Stimulated activated CD4-positive, alpha-beta T cell treated with anti-CD3 and anti-CD28 coated beads, Interleukin-1b, Interleukin-23, amount 100 ng/mL, for 1 hour (primary cell): ENCODE measurements at places on chromosomes 12 and 14.

- no peak for DNase-seq
Observed at GRCh38 chr14:96925422-96925821, 128.2 kb downstream of the VRK1 start.

- no peak for DNase-seq
Observed at GRCh38 chr12:4871514-4871913, 38.2 kb upstream of the KCNA1 start.

- DNase-seq, result no peak
Observed at GRCh38 chr14:54931101-54931500, 28.5 kb upstream of the GCH1 start.

DNA sequence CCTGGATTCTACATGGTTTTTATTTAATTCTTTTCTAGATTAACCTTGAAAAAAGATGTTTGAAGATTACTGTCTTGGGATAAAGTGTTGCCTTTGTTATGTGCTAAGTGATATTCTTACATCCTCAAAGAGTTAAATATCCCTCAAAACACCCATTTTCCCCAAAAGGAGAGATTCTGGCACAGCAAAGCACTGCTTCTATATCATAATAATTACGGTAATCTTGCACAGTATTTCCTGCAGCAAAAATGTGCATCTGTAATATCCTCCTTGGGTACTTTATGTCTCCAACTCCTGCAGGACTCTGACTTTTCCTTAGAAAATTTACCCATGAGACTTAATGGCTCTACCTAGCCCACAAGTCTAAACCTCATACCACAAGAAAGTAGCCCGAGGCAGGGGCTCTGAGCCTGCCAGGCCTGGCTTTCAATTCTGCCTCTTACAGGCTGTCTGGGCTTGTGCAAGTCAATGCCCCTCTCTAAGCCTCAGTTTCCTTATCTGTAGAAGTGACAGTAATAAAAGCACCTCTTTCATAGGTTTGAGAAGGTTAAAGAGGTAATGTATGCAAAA is 45.8 kb downstream of the SVOP start:
- DNase-seq, result no peak

GRCh38 chr12:7907009-7907408 is 29.0 kb downstream of the SLC2A3 start:
- DNase-seq, result no peak

GRCh38 chr14:54730156-54730961 is 163.4 kb downstream of the SAMD4A start:
- no peak for DNase-seq

- DNase-seq, result no peak
Observed at GRCh38 chr14:53613404-53614253, 343.0 kb downstream of the BMP4 start.

DNA sequence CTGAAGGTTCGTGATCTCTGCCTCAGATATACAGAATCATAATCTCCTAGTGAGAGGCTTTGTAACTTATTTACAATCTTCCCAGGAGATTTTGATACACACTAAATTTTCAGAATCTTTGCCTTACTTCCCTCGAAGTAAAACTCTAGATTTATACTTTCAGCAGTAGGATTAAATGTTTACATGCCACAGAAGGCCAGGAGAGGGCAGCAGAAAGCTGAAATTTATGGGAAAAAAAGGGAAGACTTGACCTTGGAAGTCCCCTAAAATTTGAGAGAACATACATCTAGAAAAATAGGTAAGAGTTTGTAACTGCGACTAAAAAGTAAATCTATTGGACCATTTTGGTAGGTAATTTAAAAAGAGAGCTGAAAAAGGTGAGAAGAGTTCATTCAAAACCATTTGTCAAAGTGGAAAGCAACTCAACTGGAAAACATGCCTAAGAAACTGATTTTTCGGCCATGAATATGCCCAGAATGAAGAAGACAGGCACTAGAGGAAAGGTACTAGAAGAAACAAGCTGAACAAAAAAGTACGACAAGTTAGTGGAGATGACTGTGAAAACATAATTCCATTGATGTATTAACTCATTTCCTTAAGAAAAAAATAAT is 242.0 kb upstream of the MDGA2 start:
- DNase-seq, result no peak

DNA sequence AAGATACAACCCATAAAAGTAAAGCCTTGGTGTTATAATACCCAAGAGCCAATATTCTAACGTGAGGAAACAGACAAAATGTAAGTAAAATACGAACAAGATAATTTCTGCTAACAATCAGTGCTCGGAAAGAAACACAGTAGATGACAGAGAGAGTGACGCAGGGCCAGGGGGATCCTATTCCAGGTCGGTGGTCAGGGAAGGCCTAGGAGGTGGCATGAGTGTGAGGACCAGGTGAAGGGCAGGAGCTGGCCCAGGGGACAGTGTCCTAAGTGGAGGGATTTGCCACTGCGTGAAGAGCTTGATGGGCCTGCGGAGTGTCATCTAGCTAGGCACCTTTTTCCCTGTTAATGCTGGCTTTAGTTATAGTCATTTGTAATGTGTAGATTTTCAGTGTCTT is 35.3 kb downstream of the ETV6 start:
- DNase-seq, result no peak

GRCh38 chr12:110531741-110532333 is 29.7 kb downstream of the RAD9B start:
- no peak for DNase-seq

DNA sequence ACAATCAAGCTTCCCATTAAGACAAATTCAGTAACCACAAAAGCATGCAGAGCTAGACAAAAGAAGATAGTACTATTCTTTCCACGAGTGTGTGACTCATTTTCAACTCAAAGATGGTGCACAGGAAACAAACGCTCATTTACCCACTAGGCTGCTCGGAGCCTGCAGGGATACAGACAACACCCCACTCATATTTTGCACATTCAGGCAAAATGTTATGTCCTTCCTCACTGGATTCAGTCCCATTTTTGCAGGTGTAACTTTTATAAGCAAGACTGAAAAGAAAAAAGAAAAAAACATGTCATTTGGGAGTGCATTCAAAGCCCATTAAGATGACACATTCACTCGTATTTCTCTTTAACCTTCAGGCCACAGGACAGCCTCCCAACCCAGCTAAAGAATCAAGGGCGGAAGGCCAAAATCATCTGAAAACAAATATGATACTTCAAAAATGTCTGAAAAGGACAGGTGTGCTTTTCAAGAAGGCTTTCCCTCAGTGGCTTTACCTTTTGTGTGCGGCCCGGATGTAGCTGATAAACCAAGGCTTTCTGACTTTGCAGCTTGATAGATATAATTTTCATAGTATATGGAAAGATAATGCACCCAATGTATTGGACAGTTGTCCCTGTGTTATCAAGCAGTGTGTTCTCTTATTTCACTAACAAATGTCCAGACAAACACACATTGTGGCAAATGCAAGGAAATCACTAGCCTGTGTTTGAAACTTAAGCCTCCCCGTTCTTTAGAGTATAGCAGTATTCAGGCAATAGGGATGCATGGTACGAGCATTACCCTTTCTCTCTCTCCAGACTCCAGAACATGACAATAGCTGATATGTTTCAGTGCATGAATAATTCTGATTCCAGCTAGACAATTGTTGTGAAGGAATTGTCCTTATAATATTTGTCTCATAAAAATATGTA is 147.8 kb upstream of the KRR1 start:
- no peak for DNase-seq

DNA sequence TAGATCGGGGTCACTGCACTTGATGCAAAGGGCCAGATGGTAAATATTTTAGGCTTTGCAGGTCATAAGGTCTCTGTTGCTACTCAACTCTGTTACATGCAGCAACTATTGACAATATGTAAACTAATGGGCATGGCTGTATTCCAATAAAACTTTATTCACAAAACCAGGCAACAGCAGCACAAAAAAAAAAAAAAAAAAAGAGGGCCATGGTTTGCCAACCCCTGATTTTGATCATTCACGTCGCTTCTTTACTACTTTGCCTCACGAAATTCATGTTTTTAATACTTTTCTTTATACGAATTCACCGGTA is 152.9 kb downstream of the RBM19 start:
- no peak for DNase-seq

DNA sequence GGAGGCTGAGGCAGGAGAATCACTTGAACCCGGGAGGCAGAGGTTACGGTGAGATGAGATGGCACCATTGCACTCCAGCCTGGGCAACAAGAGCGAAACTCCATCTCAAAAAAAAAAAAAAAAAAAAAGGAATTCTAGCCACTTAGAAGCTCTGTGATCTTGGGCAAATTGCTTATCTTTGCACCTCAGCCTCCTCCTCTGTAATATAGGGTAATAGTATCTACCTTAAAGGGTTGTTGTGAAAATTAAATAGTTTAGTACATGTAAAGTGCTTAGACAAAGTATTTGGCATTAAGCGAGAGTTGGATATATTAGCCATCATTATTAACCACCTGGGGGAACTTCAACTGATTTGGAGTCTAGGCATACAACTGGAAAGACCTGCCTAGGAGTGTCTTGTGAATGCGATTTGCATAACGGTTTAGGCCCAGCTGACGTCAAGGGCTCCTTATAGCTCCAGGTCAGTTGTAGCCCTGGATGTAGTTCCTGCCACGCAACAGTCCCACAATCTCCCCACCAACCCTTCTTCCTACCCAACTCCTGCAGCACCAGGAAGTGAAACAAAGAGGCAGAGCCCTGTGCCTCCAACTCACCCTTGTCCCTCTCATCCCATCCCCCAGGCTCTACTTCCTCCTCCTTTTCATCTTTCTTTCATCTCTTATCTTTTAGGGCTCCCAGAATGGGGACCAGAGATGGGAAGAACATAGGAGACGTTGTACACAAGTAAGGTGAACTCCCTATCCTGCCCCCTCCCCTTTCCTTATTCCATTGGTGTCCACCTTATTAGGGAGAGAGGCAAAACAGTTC is 2.1 kb upstream of the IL23A start:
- no peak for DNase-seq

GRCh38 chr14:101894365-101895081 is 69.8 kb upstream of the DYNC1H1 start:
- DNase-seq, result no peak

DNA sequence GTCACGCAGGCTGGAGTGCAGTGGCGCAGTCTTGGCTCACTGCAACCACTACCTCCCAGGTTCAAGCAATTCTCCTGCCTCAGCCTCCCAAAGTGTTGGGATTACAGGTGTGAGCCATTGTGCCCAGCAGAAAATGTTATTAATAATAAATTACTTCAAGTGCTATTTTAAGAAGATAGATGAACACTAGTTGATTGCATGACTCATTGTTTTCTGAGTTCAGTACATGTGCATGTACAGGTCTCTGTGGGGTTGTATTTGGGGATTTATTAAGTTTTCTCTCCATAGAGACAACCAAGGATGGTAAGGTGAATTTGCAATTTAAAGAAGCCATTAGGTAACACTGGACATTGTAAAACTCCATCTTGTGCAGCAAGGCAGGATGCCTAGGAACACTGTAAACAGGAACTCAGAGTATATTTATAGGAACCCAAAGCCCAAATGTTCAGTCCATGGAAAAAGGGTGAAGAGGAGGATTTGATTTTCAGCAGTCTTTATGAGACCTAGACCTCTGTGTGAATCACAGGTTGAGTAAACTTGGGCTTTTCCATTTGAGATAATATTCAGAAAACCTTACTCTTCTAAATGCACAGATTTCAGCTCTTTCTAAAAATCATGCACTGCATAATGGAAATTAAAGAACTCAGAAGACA is 49.3 kb upstream of the TMPO start:
- no peak for DNase-seq

DNA sequence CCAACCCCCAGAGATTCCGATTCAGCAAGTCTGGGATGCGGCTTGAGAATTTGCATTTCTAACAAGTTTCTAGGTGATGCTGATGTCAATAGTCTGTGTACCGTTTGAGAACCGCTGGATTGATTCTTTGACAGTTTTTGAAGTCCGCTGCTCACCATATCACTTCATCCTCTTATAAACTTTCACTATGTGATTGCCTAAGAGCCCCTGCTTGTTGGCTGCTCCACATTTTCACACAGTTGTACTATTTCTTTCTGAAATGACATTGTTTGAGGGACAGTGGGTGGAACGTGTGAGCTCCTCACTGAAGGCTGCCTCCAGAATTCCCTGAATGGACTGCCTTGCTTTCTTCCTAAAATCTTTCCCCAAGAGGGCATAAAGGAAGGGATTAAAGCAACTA is 7.7 kb downstream of the C3AR1 start:
- no peak for DNase-seq

- DNase-seq, result no peak
Observed at GRCh38 chr14:75824318-75824717, 157.5 kb downstream of the TGFB3 start.

DNA sequence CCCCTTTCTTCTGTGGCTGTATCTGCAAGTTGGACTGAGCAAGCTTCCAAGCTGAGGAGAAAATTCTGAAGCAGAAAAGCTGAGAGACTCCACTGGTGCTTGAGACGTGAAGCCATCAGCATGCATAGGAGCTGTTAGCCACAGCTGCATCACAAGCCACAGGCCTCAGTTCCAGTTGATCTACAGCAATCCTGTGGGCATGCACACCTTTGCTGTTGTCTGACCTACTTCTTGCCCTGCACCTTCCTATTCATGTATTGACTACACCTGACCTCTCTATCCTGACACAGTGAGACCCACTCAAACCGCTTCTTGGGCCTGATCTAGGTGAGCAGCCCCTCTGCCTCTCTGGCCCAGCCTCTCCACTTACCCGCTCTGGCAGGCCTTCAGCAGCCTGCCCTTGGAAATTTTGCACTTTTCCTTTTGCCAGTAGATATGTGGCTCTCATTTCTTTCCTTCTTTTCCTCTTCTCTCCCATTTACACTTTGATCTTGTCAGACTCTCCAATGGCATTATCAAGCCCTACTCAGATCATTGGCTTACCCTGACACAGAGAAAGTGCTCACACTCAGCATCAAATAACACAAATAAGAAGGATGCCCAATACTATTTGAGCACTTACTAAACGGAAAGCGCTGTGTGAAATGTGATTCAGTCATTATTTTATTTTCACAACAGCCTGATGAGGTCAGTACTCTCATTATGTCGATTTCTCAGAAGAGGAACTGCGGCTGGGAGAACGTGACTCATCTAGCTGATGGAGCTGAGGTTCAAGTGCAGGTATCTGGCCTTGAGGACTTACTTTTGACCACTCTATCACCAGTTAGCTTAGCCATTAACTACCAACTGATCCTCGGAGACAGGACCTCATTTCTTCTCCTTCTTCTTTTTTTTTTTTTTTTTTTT is 21.9 kb upstream of the PTGR2 start:
- DNase-seq, result no peak

GRCh38 chr14:61281186-61281947 is at the start of gene TMEM30B:
Gene TMEM30B, minus strand, starts transcription at chr14:61281338. Its CDS starts 191 bp downstream, at chr14:61281147.
- DNase-seq, result no peak

GRCh38 chr12:87074781-87075180 is 818.6 kb upstream of the MGAT4C start:
- DNase-seq, result no peak

DNA sequence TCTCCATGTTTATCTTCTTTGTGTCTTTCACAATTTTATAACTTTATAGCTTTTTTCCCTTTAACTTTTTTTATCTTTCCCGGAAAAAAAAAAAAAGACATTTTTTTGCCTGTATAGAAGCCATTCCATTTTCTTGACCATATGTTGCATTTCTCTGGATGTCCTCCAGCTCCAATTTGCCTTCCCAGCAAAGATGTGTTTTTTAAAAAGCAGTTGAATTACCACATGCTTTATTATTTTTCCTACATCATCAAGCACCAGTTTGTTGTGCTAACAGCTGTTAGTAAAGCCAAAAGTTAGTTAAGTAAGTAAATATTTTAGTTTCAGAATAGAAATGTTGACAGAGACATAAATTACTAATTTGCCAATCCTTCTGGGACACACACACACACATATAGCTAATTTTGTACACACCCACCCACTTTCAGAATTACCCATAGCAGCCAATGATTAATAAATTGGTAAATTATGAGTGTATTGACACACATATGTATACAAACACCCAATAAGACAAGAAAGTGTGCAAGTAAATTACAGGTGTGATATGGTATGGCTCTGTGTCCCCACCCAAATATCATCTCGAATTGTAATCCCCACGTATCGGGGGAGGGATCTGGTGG is 118.3 kb downstream of the SLC38A6 start:
- no peak for DNase-seq
